Karpas-422 (cell line): ENCODE measurements at places on chromosomes 11 and 22. TPM values are rescaled to one million over a fixed set of nuclear protein-coding genes. Genes with fewer than 3 reads are reported as not detected.

- no peaks in the 10 kb centered on the region for H3K4me1 ChIP-seq
- H3K27ac ChIP-seq, result no peak overlapping the region
- H3K4me3 ChIP-seq, result no peak overlapping the region
- peaks cover 36% of the 10 kb centered on the region for H3K36me3 ChIP-seq
- no peak for DNase-seq
These were observed 26.4 kb downstream of the INCENP start for GRCh38 chr11:62149986-62150886.

GRCh38 chr22:40418366-40419201 is 48.2 kb downstream of the SGSM3 start:
- H3K36me3 ChIP-seq, result peaks cover 18% of the 10 kb centered on the region
- peak overlapping the region; percentile 100 for H3K27ac ChIP-seq
- H3K4me1 ChIP-seq, result peaks cover 82% of the 10 kb centered on the region
- H3K4me3 ChIP-seq, result peak overlapping the region; percentile 55
- peak; percentile 93 for DNase-seq
- H3K27me3 ChIP-seq, result no peaks in the 10 kb centered on the region

The SLC37A2 gene
- total RNA-seq, result 0.22 and 0.41 TPM in 2 replicates

The TMEM134 gene
- total RNA-seq, result 69.7 and 99.7 TPM in 2 replicates

DNA sequence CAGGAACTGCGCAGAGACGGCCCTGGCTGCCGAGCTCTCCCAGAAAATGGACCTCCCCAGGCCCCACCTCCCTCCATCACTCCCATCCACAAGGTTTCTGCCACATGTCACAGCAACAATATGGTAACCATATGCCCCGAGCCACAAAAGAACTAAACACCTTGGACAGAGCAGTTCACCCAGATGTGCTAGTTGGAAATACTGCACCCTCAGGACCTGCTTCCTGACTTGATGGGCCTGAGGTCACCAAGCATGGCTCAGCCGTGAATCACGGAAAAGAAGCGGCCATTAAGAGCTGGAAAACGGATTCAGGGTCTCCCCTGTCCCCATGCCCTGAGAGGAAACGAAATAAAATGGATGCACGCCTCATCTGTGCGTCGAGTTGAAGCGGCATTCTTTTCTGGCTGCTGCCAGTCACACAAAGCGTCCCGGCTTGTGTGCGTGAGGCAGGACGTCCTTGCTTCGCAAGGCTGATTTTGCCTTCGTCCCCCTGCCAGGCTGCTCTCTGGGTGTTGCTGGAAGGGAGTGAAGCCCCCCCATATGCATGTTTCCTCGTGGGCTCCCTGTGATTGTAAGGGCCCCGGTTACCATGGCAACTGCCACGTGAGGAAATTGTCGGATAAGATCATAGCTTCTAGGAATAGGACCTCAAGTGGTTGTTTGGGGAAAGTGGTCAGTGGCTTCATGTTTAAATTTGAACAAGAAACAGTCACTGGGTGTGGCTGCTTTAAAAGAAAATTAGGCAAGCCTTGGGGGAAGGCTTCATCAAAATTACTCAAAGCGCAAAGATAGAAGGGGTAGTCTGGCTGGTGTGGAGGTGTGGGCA is 51.7 kb downstream of the FLI1 start:
- no peak overlapping the region for H3K4me3 ChIP-seq
- no peaks in the 10 kb centered on the region for H3K36me3 ChIP-seq
- no peaks in the 10 kb centered on the region for H3K27me3 ChIP-seq
- no peak overlapping the region for H3K27ac ChIP-seq

- H3K4me1 ChIP-seq, result no peaks in the 10 kb centered on the region
- no peaks in the 10 kb centered on the region for H3K36me3 ChIP-seq
- no peak overlapping the region for H3K27ac ChIP-seq
- no peaks in the 10 kb centered on the region for H3K27me3 ChIP-seq
- DNase-seq, result no peak
These were observed 34.6 kb upstream of the B3GNT6 start for GRCh38 chr11:76999597-76999996.

DNA sequence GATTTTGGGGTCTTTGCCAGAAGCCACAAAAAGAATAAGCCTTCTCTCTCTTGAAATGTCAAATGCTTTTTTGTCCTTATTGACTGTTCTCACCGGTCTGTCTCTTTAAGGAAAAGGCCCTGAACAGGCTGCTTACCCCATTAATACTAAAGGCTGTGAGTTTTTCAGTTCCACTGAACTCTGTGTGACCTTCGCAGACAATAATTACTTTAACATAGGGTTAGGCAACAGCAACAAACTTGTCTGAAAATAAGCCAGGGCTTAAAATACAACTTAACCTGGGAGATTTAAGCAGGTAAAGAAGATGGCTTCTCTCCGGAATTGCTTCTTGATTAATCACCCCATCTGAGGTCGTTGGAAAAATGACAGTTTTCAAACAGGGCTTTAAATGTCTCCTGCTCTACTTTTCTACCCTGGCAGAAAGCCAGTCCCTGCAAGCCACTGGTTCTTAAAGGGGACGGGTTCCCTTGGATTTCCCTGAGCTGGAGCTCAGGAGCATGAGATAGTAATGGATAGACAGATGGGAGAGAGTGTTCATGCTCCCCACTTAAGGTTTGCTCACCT is 69.4 kb downstream of the ARL14EP start:
- no peaks in the 10 kb centered on the region for H3K4me1 ChIP-seq
- no peaks in the 10 kb centered on the region for H3K36me3 ChIP-seq
- no peak overlapping the region for H3K27ac ChIP-seq
- H3K27me3 ChIP-seq, result no peaks in the 10 kb centered on the region

DNA sequence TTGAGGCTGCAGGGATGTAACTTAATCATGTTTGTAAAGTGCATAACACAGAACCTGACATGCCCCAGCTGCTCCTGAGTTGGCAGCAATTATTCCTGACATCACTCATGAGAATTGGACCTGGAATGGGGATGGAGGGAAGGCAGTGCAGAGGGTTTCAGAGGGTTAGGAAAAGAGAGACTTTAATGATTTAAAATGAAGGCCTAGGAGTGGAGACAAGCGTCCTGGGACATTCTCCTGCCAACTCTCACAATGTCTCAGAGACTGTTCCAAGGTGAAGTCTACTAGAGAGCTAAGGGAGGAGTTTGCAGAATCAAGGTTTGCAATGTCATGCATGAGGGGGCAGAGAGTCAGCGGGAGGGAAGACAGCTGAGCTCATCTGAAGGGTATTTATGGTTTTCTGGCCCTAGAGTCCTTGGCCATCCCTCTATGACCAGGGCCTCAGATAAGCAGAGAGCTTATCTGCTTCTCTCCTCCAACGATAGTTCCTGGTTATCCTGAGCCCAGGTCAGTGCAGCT is 36.9 kb downstream of the GGTLC2 start:
- H3K27ac ChIP-seq, result no peak overlapping the region
- H3K4me3 ChIP-seq, result no peak overlapping the region
- no peaks in the 10 kb centered on the region for H3K27me3 ChIP-seq

The MMP12 gene
- total RNA-seq, result not detected in 2 replicates

The TRIM29 gene
- total RNA-seq, result not detected in 2 replicates

- H3K36me3 ChIP-seq, result peaks cover 7% of the 10 kb centered on the region; the same call in 1 of the 2 replicates
- DNase-seq, result peak; percentile 66
- no peaks in the 10 kb centered on the region for H3K27me3 ChIP-seq
- peak overlapping the region; percentile 86 for H3K27ac ChIP-seq
- peaks cover 97% of the 10 kb centered on the region for H3K4me1 ChIP-seq
- peak overlapping the region; percentile 45; the same call in 1 of the 2 replicates for H3K4me3 ChIP-seq
These were observed 11.7 kb upstream of the SORL1-AS1 start for GRCh38 chr11:121464352-121464946.

- DNase-seq, result no peak
- H3K27ac ChIP-seq, result no peak overlapping the region
- no peak overlapping the region for H3K4me3 ChIP-seq
- H3K4me1 ChIP-seq, result peaks cover 12% of the 10 kb centered on the region
- H3K36me3 ChIP-seq, result no peaks in the 10 kb centered on the region
These were observed 43.8 kb downstream of the TRIOBP start for GRCh38 chr22:37740455-37741311.

DNA sequence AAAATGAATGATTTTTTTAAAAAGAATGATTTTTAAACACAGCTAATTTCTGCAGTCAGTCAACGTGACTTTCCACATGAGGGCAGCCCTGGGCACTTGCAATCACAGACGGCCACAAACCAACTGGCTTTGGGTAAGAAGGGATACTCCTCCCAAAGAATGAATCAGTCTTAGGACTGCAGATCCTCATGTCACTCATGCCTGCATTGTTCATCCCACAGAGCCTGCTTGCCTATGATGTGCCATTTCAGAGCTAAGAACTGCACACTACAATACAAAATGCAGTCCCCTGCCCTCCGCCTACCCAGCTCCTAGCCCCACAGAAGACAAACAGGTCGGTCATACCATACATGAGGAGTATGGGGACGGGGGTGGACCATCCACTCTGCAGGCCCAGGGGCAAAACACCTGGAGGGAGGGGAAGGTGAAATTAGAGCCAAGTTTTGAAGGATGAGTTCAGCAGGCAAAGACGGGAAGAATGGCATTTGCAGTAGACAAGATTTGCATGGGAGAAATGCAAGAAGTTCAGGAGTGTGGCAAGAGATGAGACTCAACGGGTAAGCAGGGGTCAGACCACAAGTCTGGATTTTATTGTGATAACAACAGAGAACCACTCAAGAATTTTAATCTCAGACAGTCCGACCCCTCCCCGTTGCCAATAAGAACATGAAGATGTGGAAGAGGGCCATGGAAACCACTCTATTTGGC is 24.7 kb downstream of the PACSIN2 start:
- H3K36me3 ChIP-seq, result no peaks in the 10 kb centered on the region
- H3K4me1 ChIP-seq, result peaks cover 22% of the 10 kb centered on the region
- H3K27me3 ChIP-seq, result no peaks in the 10 kb centered on the region
- no peak overlapping the region for H3K4me3 ChIP-seq
- DNase-seq, result no peak
- no peak overlapping the region for H3K27ac ChIP-seq

The P2RY2 gene
- not detected in 2 replicates for total RNA-seq

DNA sequence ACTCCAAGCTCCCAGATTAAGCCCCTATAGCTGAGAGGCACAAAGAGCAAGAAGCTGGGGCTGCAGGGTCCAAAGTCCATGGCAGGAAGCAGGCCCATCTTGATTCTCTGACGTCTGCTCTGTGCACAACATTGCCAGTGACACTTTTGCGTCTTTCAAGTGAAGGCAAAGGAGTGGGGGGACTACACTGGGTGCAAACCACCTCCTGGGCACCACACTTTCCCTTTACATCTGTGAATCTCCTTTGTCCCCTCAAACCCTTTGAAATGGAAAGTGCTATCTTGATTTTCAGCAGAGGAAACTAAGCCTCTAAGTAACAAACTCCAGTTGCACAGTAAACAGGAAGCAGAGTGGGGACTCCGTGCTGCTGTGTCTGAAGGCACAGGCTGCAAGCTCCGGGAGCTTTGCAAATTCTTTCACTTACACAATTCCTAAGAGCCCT is 428.0 kb downstream of the LARGE1 start:
- no peak overlapping the region for H3K27ac ChIP-seq
- no peaks in the 10 kb centered on the region for H3K36me3 ChIP-seq
- no peaks in the 10 kb centered on the region for H3K4me1 ChIP-seq
- no peaks in the 10 kb centered on the region; the same call in 1 of the 2 replicates for H3K27me3 ChIP-seq
- H3K4me3 ChIP-seq, result no peak overlapping the region
- no peak for DNase-seq

DNA sequence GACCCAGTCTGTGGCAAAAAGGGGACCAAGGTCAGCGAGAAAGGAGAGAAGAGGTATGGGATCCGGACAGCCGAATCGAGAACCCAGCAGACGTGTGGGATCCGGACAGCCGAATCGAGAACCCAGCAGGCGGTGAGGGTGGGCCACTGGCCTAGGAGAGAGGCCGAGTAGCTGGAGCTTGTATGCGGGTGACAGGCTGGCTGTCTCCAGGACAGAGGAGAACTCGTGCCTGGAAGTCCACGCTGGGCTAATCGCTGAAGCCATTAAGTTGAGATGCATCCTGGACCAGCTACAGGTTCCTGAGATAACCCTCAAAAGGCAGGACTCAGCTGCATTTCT is 6.0 kb downstream of the CERK start:
- no peaks in the 10 kb centered on the region; the same call in 1 of the 2 replicates for H3K36me3 ChIP-seq
- no peaks in the 10 kb centered on the region for H3K27me3 ChIP-seq
- peaks cover 66% of the 10 kb centered on the region for H3K4me1 ChIP-seq

The SH3BP1 gene
- total RNA-seq, result 43.2 and 50.4 TPM in 2 replicates

The PGA4 gene
- total RNA-seq, result not detected in 2 replicates

GRCh38 chr22:35352214-35353111 is 28.4 kb upstream of the HMOX1 start:
- peak overlapping the region; percentile 56 for H3K27ac ChIP-seq
- DNase-seq, result peak; percentile 87
- H3K4me1 ChIP-seq, result peaks cover 31% of the 10 kb centered on the region
- H3K36me3 ChIP-seq, result no peaks in the 10 kb centered on the region
- H3K27me3 ChIP-seq, result no peaks in the 10 kb centered on the region

GRCh38 chr22:23395530-23396361 is 184.3 kb downstream of the IGLL1 start:
- DNase-seq, result peak; percentile 46
- H3K27me3 ChIP-seq, result no peaks in the 10 kb centered on the region
- peak overlapping the region; percentile 79 for H3K27ac ChIP-seq
- peaks cover 58% of the 10 kb centered on the region for H3K4me1 ChIP-seq

DNA sequence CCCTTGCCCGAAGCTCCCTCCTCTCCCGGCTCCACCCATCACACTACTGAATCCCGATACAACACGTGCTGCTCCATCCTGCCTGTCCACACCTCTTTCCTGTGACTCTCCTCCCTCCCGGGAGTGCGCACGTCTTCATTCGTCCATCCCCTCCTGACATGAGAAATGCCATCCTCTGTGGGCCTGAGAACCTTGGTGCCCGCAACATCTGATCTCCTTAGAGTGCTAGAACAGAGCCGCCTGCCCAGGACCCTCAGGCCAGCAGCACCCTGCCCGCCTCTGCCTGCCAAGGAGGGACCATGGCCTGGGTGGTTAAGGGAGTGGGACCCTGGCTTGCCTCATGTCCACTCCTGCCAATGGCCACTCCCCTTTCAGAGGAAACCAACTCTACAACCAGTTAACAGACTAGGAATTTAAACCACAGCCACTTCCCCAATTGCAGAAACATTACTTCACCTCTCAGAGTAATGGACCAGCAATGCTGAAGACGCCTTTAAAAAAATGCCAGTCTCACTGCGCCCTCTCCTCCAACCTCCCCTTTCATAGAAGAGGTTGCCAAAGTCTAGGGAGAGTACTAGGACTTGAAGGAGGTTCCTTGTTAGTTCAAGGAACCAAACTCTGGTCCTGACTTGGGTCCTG is 466.3 kb downstream of the OPCML start:
- H3K27ac ChIP-seq, result no peak overlapping the region
- H3K27me3 ChIP-seq, result no peaks in the 10 kb centered on the region
- DNase-seq, result no peak
- no peaks in the 10 kb centered on the region for H3K36me3 ChIP-seq
